ENCODE measurements at places on chromosomes 16 and 17. TPM values are rescaled to one million over a fixed set of nuclear protein-coding genes. Genes with fewer than 3 reads are reported as not detected.

GRCh38 chr16:89166696-89167424 lies 4.7 kb upstream of the CDH15 start:
- no peak for DNase-seq

GRCh38 chr17:73062726-73063125 lies 29.8 kb downstream of the SLC39A11 start:
- DNase-seq: no peak

- DNase-seq: no peak
Observed at GRCh38 chr17:51064061-51064735, 56.5 kb downstream of the SPAG9 start.

GRCh38 chr17:17959520-17960361 lies 12.5 kb downstream of the TOM1L2 start:
- DNase-seq: no peak

DNA sequence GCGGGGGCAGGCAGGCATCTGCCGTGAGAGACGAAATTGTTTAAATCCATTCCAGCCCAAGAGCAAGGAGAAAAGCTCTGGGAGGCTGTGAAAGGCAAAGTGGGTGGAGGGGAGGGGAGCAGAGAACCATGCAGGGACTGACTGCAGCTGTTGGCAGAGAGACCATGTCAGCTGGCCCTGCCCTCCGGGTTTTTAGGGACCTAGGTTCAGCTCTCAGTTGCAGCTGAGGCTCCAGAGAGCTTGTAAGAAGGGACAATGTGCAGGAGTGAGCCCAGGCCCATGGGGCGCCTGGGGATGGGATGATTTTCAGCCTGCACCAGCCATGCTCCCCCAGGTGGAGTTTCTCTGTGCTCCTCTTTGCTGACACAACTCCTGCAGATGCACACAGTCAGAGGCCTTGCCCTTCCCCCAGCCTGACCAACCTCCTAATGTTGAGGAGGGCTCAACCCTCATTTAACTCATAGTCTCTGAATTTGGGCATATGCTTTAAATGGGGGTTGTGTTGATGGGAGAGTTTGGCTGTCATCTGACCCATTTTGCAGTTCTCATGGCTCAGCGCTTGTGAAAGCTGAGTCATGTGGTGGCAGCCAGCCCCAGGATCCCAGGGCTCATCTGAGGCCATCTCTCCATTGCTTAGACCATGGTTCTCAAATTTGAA lies 70.9 kb downstream of the PLXDC1 start:
- DNase-seq: no peak

DNA sequence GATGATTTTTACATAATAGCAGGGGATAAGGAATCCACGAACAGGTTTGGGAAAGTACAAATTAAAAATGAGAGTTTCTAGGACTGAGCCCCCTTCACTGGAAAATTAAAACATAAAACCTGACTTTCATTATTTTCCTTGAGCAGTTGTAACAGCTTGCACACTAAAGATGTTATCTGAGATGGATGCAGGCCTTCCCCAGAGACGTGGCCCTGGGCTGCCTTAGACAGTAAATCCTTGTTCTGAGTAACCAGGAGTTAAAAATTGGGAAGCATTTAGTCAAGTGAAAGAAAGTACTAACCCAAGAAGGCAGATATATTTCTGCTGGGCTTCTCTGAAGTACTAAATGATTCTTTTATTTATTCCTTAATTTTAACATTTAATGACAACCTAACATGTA lies 432.2 kb upstream of the KIF2B start:
- no peak for DNase-seq

- DNase-seq: no peak
Observed at GRCh38 chr17:47099451-47099986, 89.6 kb downstream of the CDC27 start.

DNA sequence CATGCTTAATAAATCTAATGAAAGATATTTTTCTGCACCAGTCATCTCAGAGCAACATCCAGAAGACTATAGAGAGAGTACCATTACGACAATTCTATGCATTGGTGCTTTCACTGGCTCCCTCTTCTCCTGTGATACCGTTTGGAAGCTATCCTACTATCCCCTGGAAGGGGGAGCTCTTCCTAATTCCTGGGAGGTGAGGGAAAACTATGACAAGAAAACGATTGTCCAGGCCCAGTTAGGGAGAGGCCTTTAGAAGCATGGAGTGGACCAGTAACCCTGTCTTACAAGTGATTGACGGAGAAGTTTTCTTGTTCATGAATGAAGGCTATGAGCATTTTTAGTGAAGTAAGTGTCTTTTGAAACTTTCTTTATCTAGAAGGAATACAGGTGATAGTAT lies 150.2 kb downstream of the TANC2 start:
- no peak for DNase-seq

DNA sequence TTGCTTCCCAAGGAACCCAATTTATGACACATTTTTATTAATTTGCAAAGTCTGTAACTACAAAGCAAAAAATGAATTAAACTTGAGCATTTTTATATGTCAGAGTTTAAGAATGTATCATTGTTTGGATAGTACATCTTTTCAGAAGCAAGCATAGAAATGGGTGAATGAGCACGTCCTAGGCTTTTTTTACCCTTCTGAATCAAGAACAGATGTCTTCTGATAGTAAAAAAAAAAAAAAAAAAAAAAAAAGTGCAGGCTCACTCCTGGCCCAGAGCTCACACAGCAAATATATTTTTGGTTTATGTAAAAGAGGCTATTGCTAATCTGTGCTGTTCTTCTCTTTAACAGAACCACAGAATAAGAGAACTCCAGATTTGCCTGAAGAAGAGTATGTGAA lies 6.3 kb downstream of the TERF2IP start:
- DNase-seq: no peak

GRCh38 chr17:56119936-56120335 lies 33.3 kb upstream of the ANKFN1 start:
- DNase-seq: no peak

DNA sequence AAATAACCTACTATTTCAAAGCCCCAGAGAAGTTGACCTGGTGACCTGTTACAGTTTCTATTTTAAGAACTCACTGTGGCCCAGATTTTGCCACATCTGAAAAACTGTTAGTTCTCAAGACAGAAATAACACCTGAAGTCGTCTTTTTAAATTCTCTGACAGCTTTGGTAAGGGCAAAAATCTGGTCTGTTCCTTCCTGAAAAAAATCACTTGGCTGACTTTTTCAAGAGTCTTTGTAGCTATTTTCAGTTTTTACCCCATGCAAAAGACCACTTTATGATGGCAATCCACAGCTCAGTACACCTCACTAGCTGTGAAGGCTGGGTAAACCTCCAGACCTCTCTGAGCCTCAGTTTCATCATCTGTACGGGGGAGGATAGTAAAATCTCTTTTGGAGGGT lies 60.7 kb upstream of the SREBF1 start:
- no peak for DNase-seq

GRCh38 chr17:27545562-27546229 lies 85.3 kb upstream of the LGALS9 start:
- DNase-seq: no peak

DNA sequence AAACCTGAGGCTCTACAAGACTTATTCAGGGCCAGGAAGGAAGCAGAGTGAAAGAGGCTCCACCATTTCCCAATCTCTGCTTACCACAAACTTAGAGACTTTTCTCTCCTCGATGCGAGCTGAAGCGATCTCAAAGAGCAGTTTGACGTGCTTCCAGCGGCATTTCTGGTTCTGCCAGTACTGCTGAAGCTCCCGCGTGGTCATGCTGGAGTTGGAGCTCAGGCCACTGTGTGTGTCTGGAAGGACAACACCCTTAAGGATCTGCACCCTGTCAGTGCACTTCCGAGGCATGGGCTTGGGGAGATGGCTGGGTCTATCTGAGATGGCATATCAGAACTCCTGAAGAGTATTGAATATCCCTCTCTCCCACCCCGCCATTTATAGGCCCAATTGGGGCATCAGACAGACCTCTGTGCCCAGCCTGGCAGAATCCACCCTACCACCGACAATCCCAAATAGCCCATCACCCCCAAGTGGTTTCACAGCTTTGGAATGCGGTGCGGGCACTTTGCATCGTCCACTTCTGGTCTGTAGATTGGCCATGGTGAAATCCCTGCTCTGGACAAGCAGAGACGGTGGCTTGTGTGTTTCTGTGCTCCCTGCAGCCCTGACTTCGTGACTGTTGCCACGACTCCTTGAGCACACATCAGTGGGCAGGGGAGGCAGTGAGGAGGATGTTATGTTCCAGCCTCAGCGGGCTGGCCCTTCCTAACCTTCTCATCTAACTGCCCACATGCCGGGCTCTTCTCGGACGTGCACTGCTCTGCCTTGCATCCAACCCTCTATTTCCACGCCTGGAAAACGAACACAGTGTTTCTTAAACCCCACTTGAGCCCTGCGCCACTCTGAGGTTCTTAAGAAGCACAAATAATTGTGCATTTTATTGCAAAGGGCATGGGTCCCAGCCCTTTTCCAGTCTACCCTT lies 5.2 kb downstream of the SNX20 start:
- peak; percentile 60 for DNase-seq

DNA sequence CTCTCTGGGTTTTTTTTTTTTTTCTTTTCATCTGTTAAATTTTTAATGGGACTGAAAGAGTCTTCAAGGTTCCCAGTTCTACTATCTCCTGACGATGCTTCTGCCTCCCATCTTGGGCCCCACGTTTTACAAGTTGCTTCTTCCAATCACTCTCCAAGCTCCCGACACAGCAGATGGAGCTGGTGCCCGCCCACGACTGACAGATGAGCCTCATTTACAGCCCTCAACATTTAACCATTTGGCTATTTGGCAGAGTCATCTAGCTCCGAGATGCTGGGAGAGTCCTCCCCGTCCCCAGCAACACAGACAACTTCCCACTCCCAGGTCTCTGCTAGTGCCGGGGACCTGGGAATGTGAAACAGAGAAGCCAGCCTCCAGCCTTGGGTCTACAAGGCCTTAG lies 276.9 kb downstream of the SHISA9 start:
- no peak for DNase-seq

DNA sequence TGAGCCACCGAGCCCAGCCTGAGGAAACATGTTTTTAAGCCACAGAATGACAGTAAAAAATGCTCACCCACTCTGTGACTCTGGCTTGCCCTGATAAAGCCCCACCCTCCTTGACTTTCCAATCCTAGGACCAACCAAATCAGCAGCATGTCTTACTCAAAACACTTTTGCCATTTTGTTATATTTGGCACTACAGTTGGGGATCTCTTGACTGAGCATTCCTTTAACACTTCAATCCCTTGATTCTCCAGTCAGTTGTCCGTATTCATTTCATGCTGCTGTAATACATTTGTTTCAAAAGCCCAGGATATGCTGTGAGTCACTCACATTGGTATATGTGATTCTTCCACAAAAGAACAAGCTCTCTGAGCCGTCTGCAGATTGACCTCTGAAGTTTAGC lies 8.2 kb downstream of the MYH3 start:
- DNase-seq: no peak

DNA sequence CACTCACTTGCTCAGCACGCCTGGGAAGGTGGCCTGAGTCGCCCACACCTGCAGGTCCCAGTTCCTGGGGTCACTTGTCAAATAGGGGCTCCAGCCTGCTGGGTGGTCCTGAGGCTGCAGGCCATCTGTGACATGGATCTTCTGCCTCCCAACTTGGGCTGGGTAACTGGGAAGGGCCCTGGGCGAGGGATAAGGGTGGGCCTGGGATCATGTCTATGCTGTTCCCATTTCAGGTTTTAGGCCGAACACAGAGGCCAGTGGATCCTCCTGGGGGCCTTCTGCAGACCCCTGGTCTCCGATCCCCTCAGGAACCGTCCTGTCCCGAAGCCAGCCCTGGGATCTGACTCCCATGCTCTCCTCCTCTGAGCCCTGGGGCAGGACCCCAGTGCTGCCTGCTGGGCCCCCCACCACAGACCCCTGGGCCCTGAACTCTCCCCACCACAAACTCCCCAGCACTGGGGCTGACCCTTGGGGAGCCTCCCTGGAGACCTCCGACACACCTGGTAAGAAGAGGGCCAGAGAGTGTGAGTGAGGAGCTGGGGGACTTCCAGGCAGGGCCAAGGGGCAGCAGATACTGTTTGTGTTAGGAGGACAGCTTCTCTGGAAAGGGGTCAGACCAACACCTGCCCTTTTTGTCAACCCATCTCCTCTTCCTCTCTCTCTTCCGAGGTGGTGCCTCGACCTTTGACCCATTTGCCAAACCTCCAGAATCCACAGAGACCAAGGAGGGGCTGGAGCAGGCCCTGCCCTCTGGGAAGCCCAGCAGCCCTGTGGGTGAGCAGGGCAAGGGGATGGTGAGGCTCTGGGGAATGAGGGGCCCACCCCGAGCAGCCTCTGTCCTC lies 6.2 kb upstream of the SPATA20 start:
- DNase-seq: no peak

- DNase-seq: peak; percentile 74
Observed at GRCh38 chr16:57617604-57618111, 10.8 kb upstream of the ADGRG1 start.

DNA sequence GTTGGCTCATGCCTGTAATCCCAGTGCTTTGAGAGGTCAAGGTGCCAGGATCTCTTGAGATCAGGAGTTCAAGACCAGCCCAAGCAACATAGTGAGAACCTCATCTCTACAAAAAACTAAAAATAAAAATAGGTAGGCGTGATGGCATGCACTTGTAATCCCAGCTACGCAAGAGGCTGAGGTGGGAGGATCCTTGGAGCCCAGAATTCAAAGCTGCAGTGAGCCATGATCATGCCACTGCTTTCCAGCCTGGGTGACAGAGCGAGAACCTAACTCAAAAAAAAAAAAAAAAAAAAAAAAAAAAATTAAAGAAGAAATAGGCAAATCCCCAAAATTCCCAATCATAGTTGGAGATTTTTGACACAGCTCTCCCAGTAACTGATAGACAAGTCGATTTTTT lies 32.2 kb upstream of the SRCIN1 start:
- DNase-seq: no peak

DNA sequence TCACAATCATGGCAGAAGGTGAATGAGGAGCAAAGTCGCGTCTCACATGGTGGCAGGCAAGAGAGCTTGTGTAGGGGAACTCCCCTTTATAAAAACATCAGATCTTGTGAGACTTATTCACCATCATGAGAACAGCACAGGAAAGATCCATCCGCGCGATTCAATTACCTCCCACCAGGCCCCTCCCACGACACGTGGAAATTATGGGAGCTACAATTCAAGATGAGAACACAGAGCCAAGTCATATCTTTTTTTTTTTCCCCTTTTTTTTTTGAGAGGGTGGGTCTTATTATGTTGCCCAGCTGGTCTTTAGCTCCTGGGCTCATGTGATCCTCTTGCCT lies 60.0 kb downstream of the RPTOR start:
- no peak for DNase-seq

- no peak for DNase-seq
Observed at GRCh38 chr16:75754141-75754540, 27.9 kb upstream of the CPHXL start.

The SHCBP1 gene
- 0.54 TPM for total RNA-seq

The KRT27 gene
- total RNA-seq: not detected

The VAT1L gene
- 49.4 TPM for total RNA-seq

The TNS4 gene
- total RNA-seq: not detected

The CCL5 gene
- total RNA-seq: 2.6 TPM

The NARF gene
- total RNA-seq: 49.8 TPM

The OR3A3 gene
- total RNA-seq: not detected

The TLCD3B gene
- total RNA-seq: not detected

The PLXDC1 gene
- total RNA-seq: 21.4 TPM

The PABPN1L gene
- total RNA-seq: not detected

The DNAH3 gene
- total RNA-seq: 0.40 TPM

The SLC38A10 gene
- total RNA-seq: 36.0 TPM

The SERPINF2 gene
- total RNA-seq: 1.2 TPM

The NPTX1 gene
- 0.62 TPM for total RNA-seq
